IgD-negative memory B cell (primary cell): ENCODE measurements at places on chromosomes 2 and 18. TPM values are rescaled to one million over a fixed set of nuclear protein-coding genes. Genes with fewer than 3 reads are reported as not detected.

The RIT2 gene
- polyA plus RNA-seq, result not detected

The UPP2 gene
- polyA plus RNA-seq, result not detected

The WIPF1 gene
- 120 TPM for polyA plus RNA-seq

The SCYGR4 gene
- polyA plus RNA-seq, result not detected

The TUBB6 gene
- polyA plus RNA-seq, result 25.1 TPM

The CRACDL gene
- polyA plus RNA-seq, result not detected

The DQX1 gene
- polyA plus RNA-seq, result 0.70 TPM

The DCDC2C gene
- not detected for polyA plus RNA-seq

The ZSWIM2 gene
- polyA plus RNA-seq, result not detected

The PLCL1 gene
- 0.23 TPM for polyA plus RNA-seq

The HOXD12 gene
- polyA plus RNA-seq, result not detected

The PRSS56 gene
- polyA plus RNA-seq, result not detected

The DPP4 gene
- 1.3 TPM for polyA plus RNA-seq

The THUMPD2 gene
- polyA plus RNA-seq, result 9.8 TPM

The TTN gene
- 9.4 TPM for polyA plus RNA-seq

The RGPD4 gene
- polyA plus RNA-seq, result not detected

The OTX1 gene
- polyA plus RNA-seq, result not detected

The IL1B gene
- not detected for polyA plus RNA-seq

The CRYGD gene
- not detected for polyA plus RNA-seq

The TMEM214 gene
- 34.3 TPM for polyA plus RNA-seq

The CNDP2 gene
- polyA plus RNA-seq, result 179 TPM

The ABCG5 gene
- polyA plus RNA-seq, result not detected

The LCLAT1 gene
- 14.3 TPM for polyA plus RNA-seq

The ACOXL gene
- polyA plus RNA-seq, result not detected

The KIAA2012 gene
- polyA plus RNA-seq, result not detected

The MAP3K2 gene
- 66.8 TPM for polyA plus RNA-seq
